ENCODE measurements at places on chromosomes 6 and 20. TPM values are rescaled to one million over a fixed set of nuclear protein-coding genes. Genes with fewer than 3 reads are reported as not detected.

OR2J3 gene
- polyA plus RNA-seq: not detected

GRCh38 chr6:143198312-143198711 is 137.6 kb downstream of the AIG1 start:
- no peak for DNase-seq

LTA gene
- polyA plus RNA-seq: 0.13 TPM

CALHM6 gene
- 3.2 TPM for polyA plus RNA-seq

DNA sequence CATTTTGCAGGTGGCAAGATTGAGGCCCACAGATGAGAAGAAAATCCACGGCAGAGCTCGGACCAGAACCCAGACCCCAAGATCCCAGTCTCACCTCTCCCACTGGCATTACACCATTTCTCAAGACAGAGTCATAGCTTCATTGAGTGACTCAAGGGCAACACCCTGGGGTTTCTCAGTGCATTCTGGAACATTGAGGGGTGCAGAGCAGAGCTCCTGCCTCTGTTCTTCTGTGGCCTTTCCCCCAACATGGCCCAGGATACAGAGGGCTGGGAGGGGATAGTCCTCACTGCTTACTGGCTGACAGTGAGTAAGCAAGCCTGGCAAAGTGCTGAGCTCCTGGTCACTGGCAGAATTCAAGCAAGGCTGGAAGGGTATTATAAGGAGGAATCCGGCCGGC is 74.0 kb downstream of the MDGA1 start:
- no peak for DNase-seq

GRCh38 chr6:138662471-138662870 is 111.1 kb upstream of the CCDC28A start:
- DNase-seq: no peak

ULBP1 gene
- 2.0 TPM for polyA plus RNA-seq

BPI gene
- polyA plus RNA-seq: 1.0 TPM

SIRPG gene
- polyA plus RNA-seq: not detected

- DNase-seq: no peak
Measured at GRCh38 chr6:71533939-71534379, 245.3 kb downstream of the OGFRL1 start.

DNA sequence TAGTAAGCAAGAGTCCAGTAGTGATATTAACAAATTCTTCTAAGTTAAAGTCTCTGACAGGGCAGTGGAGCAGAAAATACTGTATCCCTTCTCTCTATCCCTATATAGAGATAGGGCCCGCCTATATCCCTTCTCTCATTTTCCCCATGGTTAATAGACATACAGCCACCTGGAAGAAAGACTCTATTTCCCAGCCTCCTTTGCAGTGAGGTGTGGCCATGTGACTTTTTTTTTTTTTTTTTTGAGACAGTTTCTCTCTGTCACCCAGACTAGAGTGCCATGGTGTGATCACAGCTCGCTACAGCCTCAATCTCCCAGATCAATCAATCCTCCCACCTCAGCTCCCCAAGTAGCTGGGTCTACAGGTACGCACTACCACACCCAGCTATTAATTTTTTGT is 16.7 kb upstream of the CDK5RAP1 start:
- no peak for DNase-seq

RBM24 gene
- polyA plus RNA-seq: 1.3 TPM

TMEM217 gene
- polyA plus RNA-seq: 1.6 TPM

GRCh38 chr6:57226221-57226620 is 4.1 kb upstream of the RAB23 start:
- no peak for DNase-seq

DNA sequence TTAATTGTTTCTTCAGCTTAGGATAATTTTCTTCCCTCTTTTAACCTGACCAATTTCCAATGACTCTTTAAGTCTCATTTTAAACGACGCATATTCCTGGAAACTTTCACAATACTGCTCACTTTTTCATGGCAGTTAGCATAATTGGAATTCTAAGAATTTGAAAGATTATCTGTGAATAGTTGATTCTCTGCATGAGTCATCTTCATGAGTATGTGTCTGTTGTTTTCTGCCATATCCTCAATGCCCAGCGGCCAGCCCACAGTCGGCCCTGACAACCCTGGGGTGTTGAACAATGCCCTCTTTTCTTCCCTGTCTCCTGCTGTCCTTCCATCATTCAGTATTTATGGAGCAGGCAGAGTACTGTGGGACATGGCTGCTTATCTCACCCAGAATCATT is 554.2 kb downstream of the CDH26 start:
- no peak for DNase-seq

CDH4 gene
- 5.8 TPM for polyA plus RNA-seq

HS3ST5 gene
- 1.0 TPM for polyA plus RNA-seq

SGK1 gene
- 106 TPM for polyA plus RNA-seq

DNA sequence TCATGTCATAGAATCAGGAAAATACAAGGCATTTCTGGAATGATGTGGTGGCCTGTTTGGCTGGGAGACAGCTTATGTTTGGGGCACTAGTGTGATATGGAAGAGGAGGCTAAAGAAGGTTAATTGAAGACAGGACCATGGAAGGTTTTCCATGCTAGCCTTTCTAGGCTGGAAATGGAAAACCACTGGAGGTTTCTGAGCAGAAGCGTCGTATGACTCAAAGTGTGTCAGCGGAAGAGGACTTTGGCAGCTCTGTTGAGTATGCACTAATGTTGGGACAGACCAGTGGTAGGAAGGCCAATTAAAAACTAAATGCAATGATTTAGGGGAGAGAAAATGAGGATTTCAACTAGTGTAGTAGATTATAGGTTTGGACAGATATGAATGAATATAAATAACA is 413.1 kb downstream of the PLCB1 start:
- no peak for DNase-seq

GRCh38 chr6:129558248-129558647 is 151.7 kb downstream of the ARHGAP18 start:
- no peak for DNase-seq

DNA sequence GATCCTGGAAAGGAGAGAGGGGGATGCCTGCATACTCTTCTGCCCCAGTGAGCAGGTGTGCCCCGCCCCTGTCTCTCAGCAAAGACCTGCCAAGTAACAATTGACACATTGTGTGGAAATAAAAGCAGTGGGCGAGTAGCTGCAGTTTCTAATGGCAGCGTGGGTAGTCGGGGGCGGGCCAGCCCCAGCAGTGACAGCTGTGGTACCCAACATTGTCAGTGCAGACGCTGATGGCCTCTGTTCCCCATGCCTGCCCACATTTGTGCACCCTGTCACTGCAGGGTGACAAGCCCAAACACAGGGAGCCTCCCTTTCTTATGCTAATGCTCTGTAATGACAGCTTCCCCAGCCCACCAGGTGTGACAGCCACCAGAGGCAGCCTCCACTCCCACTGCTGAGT is 491.7 kb downstream of the DHX35 start:
- no peak for DNase-seq

DLL1 gene
- polyA plus RNA-seq: 9.4 TPM

GRCh38 chr6:35238843-35239289 is 20.7 kb upstream of the ZNF76 start:
- DNase-seq: no peak

DNA sequence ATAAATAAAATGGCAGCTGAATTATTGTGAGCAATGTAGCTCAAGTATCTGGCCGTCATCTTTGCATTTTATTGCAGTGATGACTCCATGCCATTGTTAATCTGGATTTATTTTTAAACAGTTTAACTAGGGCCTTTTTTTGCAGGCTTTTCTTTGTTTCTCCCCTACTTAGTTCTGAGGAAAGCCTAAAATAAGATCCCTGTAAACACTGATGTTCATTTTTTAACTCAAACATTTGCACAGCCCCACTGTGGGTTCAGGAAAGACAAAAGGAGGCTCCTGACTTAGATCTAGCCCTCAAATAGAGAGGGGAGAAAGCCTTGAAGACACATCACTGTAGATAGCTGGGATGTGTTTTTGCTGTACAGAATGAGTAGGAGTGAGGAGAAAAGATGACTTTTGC is 69.2 kb downstream of the PLEKHG1 start:
- DNase-seq: no peak

DNA sequence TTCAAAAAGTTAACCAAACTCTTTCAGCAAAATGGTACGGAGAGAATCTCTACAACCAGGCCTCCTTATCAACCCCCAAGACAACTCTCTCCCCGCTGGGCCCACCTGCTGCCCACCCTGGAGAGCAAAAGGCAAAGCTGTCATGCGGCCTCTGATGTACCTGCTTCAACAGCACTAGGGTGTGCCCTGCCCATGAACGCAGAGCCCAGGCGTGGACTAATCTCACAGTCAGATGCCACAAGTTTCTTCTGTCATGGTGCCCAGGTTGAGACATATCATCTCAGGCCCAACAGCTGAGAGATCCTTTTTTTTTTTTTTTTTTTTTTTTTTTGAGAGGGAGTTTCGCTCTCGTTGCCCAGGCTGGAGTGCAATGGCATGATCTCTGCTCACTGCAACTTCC is 26.3 kb downstream of the SLC2A4RG start:
- no peak for DNase-seq

- no peak for DNase-seq
Measured at GRCh38 chr6:167804281-167805013, 22.3 kb upstream of the AFDN start.

TCP11 gene
- polyA plus RNA-seq: 2.6 TPM

GRCh38 chr6:96469312-96469711 is 52.3 kb upstream of the UFL1 start:
- DNase-seq: no peak

CARMIL1 gene
- polyA plus RNA-seq: 109 TPM

- DNase-seq: no peak
Measured at GRCh38 chr6:22106451-22106850, 190.4 kb downstream of the PRL start.

DNA sequence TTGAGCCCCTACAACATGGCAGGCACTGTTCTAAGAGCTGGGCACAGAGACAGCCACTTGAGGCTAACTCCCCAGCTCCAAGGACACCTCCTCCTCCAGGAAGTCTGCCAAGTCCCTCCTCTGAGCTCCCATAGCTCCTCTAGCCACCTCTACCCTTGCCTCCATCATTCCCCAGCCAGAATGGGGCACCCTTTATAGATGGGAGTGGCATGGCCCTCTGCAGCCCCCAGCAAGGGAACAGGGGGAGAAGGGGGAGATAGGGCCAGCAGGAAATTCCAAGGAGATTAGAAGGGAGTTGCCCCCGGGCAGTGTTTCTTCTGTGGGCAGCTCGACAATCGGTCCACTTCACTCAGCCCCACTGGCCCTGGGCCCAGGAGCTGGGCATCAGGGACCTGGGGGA is 19.7 kb upstream of the TLDC2 start:
- no peak for DNase-seq

- DNase-seq: no peak
Measured at GRCh38 chr20:58553841-58554240, 38.6 kb upstream of the APCDD1L start.

- DNase-seq: no peak
Measured at GRCh38 chr20:34334654-34335407, 28.2 kb upstream of the ITCH start.
